ENCODE measurements at places on chromosomes 2 and 18. TPM values are rescaled to one million over a fixed set of nuclear protein-coding genes. Genes with fewer than 3 reads are reported as not detected.
A peak's percentile ranks its signal among the peaks of the same experiment; 100 is the strongest.

The PRSS56 gene
- polyA plus RNA-seq = not detected

The ITGB6 gene
- polyA plus RNA-seq = 1.8 TPM

The GALNT5 gene
- polyA plus RNA-seq = 9.4 TPM

The POTEI gene
- not detected for polyA plus RNA-seq

The AGXT gene
- polyA plus RNA-seq = 1.6 TPM

The PLA2R1 gene
- polyA plus RNA-seq = 1.8 TPM

The FAP gene
- 2.2 TPM for polyA plus RNA-seq

The LYPD6B gene
- polyA plus RNA-seq = 1.2 TPM

The PRKRA gene
- polyA plus RNA-seq = 25.1 TPM

The G6PC2 gene
- not detected for polyA plus RNA-seq

The DQX1 gene
- polyA plus RNA-seq = 13.2 TPM

The MOGAT1 gene
- not detected for polyA plus RNA-seq

GRCh38 chr2:63378589-63378988, 209.7 kb downstream of the WDPCP start:
- DNase-seq = no peak

DNA sequence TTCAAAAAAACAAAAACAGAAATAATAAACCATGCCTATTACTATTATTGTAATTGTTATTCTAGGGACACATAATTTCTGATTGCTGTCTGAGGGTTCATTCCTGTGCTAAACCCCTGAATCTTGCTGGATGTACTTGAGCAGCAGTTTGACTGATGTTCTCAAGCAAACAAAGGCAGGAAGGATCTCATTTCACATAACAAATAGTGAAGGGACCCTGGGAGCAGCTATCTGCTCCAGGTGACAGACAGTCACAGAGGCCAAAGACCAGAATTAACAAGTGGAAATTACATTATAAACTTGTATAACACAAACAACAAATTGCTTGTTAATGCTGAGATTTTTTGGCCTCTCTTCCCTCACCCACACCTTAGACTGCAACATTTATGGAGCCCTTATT, 284.2 kb downstream of the THSD7B start:
- DNase-seq = no peak

DNA sequence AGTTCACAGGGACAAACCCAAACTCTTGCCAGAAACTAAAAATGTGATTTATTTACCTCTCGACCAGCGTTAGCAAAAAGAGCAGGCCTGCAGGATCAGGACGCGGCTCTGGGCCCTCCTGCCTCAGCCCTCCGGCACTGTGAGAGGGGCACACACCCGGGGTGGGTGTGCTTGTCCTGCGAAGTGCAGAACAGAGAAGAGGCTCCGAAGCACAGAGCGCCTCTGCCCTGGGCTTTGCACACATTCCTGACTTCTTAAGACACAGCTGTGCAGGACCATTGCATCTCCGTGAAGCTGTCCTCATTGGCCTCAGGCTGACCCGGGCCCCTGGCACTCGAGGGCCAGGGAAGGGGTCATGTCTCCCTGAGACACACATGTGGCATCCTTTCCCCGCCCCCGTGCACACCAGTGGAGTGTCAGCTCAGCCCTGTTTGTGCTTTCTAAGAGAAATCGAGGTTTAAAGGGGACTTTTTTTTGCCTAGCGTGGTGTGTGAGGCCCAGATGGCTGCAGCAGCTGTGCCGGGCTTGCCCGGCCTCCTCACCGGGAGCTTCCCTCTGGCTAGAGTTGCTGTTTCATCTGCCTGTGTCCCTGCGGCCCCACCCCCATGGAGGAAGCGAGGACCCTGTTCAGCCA, 9.9 kb upstream of the NFATC1 start:
- DNase-seq = peak; percentile 59

DNA sequence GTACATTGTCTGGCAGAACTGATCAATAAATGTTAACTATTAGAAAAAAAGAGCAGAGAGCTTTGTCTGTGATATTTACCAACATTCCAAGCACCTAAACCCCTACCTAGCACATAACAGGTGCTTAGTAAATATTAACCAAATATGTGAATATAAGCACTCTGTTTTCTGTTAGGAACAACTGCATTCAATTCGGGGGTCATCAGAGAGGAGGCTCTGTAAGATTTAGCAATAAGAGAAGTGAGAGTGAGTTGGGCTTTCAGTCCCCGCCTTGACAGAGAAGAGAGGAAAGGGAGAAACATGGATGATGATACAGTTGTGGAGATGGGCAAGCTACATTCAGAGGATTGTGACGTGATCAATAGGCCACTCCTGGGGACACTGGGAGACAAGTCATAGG, 47.7 kb downstream of the MYOM1 start:
- no peak for DNase-seq

DNA sequence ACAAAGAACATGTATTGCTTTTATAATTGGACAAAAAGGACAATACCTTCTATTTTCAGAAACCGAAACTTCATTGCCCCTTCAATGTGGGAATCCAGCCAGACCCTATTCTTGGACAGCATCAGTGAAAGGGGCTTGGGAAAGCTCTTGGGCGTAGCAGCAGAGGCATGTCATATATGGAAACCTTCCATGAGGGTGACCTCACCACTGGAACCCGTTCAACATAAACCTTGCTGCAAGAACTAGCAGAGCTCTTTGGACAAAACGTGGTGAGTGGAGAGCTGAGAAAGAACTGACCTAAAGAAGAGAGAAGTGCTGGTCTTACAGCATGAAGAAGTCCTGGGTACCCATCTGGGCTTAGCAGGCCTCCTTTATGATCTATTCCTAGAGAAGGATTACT, 22.7 kb upstream of the ACTG2 start:
- peak; percentile 92 for DNase-seq

DNA sequence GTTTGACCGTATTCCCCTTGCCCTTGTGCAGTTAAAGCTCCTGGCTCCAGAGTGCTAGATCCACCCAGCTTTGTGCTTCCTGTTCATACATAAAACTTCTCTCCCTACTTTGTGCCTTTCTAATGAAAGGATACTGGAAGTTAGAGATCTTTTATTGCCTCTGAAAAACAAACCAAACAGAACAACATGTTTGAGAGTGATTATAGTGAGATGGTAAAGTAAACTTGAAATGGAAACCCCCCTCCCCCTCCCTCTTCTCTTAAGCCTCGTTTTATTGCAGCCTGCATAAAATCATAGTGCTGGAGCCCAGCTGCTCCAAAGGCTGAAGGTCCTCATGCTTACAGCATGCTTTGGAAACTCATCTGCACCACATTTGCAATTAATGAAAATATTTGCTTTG, 125.1 kb downstream of the TANC1 start:
- DNase-seq = no peak

- no peak for DNase-seq
Observed at GRCh38 chr2:172177581-172177980, 74.9 kb upstream of the DLX2 start.

DNA sequence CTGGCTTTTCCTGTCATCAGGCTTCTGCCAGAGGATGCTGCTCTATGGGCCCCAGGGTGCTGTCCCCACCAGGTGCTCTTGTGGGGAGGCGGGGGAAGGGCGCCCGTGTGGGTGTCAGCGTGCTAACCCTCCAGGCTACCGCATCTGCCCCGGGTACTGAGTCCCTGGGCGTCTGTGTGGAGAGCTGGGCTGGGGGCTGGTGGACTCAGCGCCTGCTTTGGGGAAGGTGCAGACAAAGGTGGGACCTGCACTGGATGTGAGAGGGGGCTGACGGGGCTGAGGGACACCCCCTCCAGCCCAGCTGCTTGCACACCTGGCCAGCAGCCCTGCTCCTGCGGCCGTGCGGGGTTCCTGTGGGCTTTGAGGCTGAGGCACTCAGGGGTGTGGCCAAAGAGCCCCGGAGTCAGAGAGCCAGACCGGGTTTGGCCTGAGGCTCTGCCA, 120.7 kb upstream of the PXDN start:
- no peak for DNase-seq

DNA sequence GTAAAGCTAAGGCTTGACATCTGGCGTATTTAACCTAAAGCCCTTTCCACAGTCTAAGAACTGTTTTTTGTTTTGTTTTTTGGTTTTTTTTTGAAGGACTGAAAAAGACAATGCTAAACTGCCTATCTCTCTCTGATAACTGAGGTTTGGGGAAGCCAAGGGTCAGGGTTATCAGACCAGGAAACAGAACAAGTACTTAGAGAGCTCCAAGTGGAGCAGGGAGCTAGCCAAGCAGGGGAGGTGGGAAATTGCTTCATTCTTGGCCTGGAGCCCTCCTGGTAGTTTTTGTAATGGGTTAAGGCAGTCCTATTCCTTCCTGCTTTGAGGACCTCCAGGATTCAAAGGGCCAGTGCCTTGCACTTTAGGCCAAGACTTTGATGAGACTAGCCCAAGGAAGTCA, 154.3 kb upstream of the LTBP1 start:
- DNase-seq = no peak

- DNase-seq = no peak
Observed at GRCh38 chr2:218166791-218167190, at the start of gene CXCR1. Gene CXCR1 (minus strand): TSS chr2:218166962. CDS start chr2:218165211, 1,751 bp downstream.
